ENCODE measurements at places on chromosomes 12 and 14.
A peak's percentile ranks its signal among the peaks of the same experiment; 100 is the strongest.

DNA sequence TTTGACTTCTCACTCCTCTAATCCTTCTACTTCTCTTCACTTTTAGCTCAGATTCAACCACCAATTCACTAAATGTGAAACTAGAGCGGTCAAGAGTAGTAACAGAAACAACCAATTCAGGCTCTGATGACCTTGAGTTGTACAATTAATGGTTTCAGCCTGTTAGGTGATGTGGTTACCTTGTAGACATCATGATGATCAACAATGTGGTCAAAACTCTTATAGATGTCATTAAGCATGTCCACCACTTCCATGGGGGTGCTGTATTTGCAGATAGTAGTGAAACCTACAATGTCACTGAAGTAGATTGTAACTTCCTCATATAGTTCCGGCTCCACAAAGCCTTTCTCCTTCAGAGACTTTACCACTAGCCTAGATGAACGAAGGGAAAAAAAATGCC is 54.1 kb upstream of the PLBD1 start:
- peak; percentile 87 for DNase-seq

GRCh38 chr14:45246691-45247090 is 6.3 kb downstream of the MIS18BP1 start:
- no peak for DNase-seq

GRCh38 chr14:95862243-95862642 is 14.4 kb upstream of the TUNAR start:
- no peak for DNase-seq

GRCh38 chr12:53424626-53425514 is 1.2 kb downstream of the AMHR2 start:
- DNase-seq = no peak

DNA sequence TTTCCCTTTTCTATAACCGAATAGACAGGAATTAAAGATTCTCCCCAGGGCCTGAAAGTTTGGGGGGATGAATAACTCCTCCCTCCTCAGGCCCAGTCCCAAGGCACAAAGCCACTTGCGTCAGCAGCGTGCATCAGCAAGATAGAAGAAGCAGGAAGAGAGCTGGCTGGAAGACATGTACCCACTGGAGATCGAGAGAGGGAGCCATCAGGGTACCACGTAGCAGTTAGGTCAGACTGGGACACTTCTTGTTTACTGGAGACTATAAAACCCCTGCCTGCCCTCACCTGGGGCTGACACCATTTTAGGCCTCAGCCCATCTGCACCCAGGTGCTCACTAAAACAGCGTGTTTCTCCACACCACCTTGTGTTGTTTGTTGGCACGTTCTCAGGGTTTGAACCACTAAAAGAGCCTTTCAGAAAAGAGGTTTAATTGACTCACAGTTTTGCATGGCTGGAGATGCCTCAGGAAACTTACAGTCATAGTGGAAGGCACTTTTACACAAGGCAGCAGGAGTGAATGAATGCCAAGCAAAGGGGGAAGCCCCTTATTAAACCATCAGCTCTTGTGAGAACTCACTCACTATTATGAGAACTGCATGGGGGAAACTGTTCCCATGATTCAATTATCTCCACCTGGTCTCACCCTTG is 93.2 kb downstream of the TMTC3 start:
- no peak for DNase-seq

Data from MV-4-11 (cell line).